Lung (tissue), 17 donors: ENCODE measurements at places on chromosomes 12 and 14.

- no peak for DNase-seq
These were observed 202.8 kb downstream of the ANO2 start for GRCh38 chr12:5742258-5742657.

DNA sequence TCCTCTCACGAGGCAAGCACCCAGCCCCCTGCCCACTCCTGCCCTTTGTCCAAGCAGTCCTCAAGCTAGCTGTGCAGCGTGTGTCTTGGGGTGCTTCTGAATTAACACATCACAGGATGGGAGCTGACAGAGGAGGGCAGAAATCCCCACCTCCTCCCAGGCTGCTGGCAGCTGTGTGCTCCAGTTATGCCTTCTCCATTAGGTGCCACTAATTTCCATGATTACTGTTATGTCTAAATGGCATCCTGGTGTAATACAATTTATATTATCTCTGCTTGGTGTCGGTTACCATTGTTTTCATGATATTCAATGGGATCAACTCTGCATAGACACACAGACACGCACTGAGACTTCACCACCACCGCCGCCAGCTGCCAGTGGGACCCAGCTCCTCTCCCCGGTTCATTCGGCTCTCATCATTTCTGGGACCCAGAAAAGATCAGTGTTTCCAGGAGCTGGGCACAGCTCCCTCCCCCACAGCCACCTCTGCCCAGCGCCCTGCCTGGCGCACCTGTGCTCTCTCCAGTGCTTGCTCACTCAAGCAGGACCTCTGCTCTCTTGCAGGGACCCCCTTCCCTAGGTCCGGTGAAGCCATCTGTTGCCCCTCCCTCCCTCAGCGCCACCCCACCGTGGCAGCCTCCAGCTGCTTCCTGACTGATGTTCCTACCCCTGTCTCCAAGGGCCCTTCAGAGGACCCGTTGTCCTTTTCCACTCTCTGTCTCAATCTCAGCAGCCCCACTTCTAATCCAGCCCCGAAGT is 167.5 kb upstream of the FKBP4 start:
- no peak for DNase-seq

DNA sequence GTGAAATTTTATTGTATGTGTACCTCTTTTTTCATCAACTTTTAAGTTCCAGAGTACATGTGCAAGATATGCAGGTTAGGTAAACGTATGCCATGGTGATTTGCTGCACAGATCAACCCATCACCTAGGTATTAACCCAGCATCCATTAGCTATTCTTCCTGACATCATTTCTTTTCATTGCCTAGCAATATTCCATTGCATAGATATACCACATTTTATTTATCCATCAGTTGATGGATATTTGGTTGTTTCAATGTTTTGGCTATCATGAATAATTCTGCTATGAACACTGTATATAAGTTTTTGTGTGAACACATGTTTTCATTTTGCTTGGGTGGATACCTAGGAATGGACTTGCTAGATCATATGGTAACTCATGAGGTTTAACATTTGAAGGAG is 439.9 kb upstream of the SOX5 start:
- no peak for DNase-seq

- no peak for DNase-seq
These were observed 140.1 kb downstream of the ATP23 start for GRCh38 chr12:58081488-58081887.

DNA sequence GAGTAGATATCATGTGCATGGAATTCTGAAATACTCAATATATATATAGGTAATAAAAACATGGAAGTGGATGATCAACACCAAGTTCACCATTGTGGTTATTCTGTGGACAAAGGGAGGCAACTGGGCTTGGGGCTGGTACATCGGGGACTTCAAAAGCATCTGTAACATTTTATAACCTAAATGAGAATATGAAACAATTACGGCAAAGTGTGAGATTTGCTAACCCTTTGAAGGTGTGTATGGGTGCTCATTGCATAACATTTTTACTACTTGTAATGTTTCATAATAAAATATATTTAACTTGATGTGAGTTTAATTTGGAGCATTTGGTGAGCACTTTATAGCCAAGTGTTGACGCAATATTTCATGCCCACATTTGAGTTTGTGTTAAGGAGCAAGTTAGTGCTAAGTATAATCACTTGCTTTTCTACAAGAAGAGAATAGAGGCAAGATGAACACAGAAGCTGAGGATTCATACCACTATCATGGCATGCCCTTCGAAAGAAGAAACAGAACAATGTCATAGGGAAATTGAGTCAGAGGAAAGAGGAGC is 109.3 kb downstream of the NTN4 start:
- DNase-seq, result no peak

DNA sequence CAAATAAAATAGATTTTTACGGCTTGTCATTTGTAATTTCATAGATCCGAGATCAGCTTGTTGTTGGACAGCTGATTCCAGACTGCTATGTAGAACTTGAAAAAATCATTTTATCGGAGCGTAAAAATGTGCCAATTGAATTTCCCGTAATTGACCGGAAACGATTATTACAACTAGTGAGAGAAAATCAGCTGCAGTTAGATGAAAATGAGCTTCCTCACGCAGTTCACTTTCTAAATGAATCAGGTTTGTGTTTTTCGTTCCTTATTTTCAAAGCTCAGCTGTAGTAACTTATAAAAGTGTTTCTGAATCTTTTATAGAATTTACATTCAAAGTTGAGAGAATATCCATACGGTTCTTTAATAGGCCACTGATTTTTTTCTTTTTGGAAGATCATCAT is 89.1 kb downstream of the LRRK2 start:
- DNase-seq, result no peak

DNA sequence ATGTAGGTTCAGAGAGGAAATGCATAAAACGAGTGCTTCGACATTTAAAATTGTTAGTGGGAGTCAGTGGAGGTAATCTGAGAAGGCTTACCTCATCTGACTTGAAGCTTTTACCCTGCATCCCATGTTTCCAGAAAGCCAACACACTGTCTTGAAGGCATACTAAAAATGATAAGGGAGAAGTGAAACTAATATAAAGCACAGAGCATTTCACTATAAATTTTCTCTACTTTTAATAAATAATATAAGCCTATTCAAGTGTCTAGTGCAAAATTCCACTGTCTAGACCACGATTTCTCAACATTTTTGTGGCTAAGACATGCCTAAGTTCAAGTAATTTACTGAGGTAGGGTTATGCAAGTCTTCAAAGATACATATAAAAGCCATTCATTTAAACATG is 29.1 kb upstream of the CDKL1 start:
- DNase-seq, result no peak

- DNase-seq, result no peak
These were observed 7.2 kb downstream of the SETD3 start for GRCh38 chr14:99473458-99473857.

DNA sequence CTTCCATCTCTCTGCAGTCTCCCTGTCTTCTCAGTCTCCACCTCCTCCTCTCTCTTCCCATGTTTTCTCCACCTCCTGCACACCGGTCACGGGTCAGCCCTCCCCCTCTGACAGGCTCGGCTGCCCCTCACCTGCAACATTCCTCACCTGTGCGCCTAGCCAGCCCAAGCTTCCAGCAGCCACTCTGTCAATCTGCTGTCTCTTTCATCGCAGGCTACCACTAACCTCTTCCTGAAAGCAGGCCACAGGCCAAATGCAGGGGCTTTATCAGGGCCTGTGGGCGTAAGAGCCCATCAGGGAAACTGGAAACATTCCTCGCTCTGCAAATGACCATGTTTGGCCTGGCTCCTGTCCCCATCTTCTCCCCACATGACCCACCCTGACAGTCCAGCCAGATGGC is 34.5 kb downstream of the CMKLR1 start:
- no peak for DNase-seq

DNA sequence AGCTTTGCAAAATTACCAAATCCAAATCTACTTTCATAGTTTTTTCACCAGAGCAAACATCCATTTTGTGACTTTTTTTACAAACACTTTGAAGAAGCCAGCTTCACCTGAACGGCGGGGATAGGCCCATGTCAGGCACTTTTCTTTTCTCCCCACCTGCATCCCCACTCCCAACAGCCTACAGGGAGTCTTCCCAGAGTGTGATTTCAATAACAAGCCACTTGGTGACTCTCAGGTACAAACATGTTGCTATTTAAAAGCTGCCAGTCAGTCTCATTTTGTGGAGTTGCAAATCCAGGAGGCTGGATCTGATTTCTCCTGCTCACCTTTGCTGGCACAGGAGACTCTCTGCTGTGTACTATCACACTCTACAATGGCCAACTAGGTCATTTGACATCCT is 285.5 kb downstream of the KCNH5 start:
- no peak for DNase-seq

- no peak for DNase-seq
These were observed 98.7 kb downstream of the ERGIC2 start for GRCh38 chr12:29282031-29282816.

DNA sequence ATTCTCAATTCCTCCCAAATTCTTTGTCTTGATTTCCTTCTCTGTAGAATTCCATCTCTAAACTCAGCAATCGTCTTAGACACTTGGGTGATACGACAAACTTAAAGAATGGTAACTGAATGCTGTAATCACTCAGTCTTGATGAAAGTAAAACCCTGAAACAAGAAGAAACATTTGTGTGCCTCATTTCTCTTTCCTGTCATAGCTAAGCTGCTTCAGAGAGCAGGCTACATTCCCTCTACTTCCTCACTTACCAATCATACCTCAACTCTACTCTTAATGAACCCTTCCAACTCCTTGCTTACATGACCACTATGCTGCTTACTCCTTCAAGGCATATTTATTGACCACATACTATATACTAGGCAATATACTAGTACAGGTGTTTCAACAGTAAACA is 8.3 kb downstream of the MAP4K5 start:
- no peak for DNase-seq

- DNase-seq, result no peak
These were observed 53.9 kb upstream of the PWP1 start for GRCh38 chr12:107631715-107632114.

DNA sequence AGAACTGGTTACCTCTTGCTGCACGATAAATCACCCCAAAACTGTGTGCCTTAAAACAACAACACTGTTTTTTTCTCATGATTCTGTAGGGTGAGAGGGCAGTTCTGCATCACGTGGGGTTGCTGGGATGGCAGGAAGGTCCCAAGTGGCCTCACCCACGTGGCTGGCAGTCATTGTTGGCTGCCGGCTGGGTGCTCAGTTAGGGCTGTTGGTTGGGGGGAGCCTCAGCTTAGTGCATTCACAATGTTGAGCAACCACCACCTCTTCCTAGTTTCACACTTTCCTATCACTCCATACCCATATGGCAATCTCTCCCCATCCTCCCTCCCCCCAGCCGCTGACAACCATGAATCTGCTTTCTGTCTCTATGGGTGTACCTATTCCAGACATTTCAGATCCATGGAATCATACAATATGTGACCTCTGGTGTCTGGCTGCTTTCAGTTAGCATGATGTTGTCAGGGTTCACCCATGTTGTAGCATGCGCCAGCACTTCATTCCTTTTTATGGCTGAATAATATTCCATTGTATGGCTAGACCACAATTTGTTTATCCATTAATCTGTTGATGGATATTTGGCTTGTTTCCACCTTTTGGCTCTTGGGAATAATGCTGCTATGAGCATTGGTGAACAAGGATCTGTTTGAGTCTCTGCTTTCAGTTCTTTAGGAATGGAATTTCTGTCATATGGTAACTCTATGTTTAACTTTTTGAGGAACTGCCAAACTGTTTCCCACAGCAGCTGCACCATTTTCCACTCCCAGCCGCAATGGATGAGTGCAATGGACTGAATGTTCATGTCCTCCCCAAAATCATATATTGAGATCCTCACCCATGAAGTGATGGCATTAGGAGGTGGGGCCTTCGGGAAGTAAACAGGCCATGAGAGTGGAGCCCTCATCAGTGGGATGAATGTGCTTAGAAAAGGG is 11.2 kb upstream of the POP5 start:
- DNase-seq, result no peak

DNA sequence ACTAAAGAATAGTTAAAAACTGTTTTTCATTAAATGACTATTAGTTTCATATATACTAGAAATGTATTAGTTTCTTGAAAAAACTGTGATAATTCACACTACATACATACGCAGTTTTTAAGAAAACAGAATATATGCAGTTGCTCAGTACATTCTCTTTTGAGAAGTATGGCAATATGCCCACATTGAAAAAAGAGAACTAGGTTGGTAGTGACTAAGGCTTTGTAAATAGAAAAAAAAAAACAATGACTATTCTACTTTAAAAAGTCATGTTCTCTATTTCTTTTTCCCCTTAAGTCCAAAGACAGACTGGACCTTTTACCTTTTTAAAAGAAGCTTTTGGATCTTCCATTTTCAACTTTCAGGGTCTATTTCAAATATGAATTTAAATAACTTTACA is 25.0 kb downstream of the SNX6 start:
- DNase-seq, result no peak

DNA sequence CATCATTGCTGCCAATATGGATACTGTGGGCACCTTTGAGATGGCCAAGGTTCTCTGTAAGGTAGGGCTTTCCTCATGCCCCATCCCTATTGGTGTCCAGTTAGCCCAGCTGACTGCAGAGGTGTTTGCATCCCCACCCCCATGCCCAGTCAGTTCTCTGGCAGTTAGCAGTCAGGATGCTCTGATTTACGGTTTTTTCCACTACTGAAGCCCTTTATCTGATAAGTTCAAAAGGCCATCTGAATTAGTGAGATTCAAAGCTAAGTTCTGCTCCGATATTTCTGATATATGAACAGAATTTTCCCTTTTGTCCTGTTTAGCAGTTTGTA is 773 bp downstream of the GMPR2 start:
- DNase-seq, result no peak

GRCh38 chr12:24398605-24399004 is 449.1 kb upstream of the SOX5 start:
- no peak for DNase-seq

DNA sequence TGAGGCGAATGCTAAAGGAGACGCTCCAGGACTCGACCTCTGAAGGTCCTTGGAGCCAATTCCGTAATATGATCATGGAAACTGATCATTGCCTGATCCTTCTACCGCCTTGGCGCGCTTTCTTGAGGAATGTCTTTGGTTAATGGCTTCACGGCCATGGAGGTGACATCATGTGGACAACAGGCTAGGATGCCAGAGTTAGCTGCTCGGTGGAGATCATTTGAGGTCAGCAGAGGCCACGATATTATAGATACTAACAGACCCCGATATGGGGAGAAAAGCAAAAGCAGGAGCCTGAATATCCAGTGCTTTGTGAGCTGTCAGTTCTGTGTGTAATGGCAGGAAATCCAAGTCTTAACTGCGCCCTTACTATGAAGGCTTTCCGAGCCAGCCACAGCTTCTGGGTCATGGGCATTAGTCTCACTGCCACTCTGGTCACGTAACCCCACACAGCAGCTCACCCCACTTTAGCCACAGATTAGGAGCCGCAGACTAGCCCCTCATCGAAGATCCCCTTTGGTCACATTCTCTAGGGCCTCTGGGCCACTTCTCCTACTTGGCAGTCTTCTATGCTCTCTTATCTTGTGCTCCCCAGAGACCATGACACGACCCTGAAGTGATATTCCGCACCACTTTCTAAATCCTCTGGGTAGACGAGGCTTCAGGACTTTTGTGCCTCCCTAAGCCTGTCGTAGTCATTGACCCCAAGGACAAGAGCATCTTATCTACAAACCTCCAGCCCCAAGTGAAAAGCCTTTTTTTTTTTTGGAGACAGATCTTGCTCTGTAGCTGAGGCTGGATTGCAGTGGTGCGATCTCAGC is 724 bp upstream of the CS start:
- DNase-seq, result no peak
